Stimulated activated CD8-positive, alpha-beta memory T cell treated with anti-CD3 and anti-CD28 coated beads, Interleukin-2, amount 100 ng/mL, for 1 hour (primary cell): ENCODE measurements at places on chromosomes 2 and 18.

DNA sequence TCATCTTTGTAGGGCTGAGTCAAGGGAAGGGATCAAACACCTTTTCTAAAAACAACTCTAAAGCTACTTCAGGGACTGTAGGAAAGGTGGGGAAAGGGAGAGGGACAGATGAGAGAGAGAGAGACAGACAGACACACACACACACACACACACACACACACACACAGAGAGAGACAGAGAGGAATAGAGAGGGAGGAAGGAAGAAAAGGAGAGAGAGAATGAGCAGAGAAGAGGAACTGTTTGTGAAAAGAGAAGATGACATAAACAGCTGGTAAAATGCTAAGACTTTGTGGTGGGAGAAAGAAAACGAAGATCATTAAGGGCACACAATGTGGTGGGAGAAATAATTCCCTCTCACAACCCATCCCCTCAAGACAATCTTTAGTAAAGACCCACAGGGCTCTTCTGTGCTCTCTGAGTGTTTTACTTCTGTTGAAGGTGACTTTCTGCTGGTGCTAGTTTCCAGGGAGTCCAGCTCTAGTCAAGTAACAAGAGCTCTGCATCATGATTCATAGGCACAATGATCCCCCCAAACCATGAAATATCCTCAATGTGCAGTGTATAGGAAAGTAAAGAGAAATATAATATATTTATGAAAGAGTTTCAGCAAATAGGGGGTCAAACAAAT, 77.2 kb upstream of the STK17B start:
- DNase-seq, result no peak

- no peak for DNase-seq
These were observed 272.6 kb downstream of the ADCYAP1 start for GRCh38 chr18:1177232-1177631.

- no peak for DNase-seq
These were observed 13.5 kb downstream of the ZFP36L2 start for GRCh38 chr2:43212931-43213330.

DNA sequence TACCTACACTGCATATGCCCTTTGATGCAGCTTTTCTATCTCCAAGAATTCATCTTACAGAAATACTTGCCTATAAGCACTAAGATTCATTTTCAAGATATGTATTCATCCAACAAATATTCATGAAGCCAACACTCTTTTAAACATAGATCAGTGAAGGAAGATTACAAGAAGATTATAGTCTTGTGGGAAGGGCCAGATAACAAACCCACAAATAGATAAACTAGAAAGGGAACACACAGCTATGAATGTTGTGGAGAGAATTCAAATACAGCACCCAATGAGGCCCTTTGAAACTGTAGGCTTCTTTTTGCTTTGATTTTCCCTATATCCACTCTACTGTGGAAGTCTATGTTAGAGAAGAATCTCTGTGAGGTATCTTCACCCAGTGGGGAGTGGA, 186.7 kb upstream of the RBMS1 start:
- DNase-seq, result no peak

DNA sequence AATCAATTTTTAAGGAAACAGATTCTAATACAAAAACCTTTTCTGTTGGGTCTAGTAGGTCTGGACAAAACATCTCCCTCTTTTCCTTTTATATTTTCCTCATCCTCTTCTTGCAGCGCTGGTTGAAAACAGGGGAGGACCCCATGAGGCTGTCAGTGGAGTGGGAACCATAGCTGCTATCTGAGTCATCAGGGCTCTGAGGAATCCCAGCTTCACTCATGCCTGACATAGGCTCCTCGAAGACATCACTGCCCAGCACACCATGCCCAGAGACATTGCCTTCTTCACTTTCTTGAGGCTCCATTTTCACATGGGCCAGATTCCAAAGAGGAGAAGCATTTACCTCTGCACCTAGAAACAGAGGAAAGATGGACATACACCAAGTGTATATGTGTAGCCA, 10.0 kb downstream of the SUPT7L start:
- DNase-seq, result no peak

GRCh38 chr2:42708179-42708578, 55.8 kb downstream of the OXER1 start:
- no peak for DNase-seq

DNA sequence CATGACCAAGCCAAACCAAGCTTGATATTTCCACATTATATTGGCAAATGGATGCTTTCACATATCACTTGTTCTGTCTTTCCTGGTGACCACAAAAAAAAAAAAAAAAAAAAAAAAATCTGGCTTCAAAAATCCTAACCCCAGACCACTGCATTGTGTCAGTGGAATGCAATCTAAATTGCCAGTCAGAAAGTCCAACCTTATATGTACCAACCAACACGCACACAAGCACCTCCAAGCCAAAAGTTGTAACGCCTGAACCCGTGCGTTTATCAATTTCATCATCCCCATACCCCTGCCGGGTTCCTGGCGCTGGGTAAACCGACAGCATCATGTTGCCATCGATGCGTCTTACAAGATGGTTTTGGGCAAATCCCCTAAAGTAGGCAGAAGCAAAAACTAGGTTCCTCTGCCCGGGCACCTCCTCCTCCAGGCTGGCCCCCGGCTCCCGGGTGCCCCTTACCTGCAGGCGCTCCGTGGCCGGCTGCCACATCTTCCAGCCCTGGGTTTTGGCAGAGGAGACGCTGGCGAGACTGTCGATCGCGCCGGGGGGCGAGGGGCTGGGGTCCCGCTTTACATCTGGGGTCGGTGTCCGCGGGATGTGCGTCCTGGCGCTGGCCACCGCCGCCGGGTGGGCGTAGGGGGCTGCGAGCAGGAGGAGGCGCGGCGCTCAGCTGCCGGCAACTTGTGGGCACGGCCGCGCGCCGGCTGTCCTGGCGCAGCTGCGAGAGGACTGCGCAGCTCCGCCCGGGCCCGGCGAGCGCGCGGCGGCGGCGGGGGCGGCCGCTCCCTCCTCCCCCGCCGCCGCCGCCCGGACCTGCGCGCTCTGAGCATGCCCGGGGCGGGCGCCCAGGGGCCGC, at the start of gene PID1:
Gene PID1, minus strand, starts transcription at position 737 of the 860 bp plus-strand sequence. Its CDS starts 244 bp downstream, at position 493.
- DNase-seq, result no peak

GRCh38 chr2:216535454-216535995, 36.9 kb downstream of the RPL37A start:
- no peak for DNase-seq

GRCh38 chr18:9764011-9764481, 55.9 kb downstream of the RAB31 start:
- no peak for DNase-seq

GRCh38 chr2:9844036-9844483, 786 bp downstream of the TAF1B start:
- no peak for DNase-seq

DNA sequence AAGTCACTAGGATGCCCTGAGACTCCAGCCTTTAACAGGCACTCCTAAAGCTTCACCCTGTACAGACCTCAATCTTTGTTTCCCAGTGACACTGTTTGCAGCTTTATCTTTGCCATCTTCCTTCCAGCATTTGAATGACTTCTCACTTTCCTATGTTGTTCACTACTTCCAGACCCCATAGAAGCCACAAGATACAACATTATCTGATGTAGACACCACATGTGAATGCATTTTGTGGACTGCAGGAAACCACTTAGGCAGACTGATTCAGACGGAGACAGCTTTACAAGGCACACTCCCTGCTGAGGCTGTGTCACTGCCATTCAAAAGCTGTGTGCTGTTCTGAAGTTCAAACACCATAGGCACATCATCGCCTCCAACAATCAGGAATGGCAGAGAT, 67.3 kb upstream of the SPATS2L start:
- DNase-seq, result no peak

- DNase-seq, result no peak
These were observed 1.1 kb upstream of the EVA1A start for GRCh38 chr2:75561566-75562512.

DNA sequence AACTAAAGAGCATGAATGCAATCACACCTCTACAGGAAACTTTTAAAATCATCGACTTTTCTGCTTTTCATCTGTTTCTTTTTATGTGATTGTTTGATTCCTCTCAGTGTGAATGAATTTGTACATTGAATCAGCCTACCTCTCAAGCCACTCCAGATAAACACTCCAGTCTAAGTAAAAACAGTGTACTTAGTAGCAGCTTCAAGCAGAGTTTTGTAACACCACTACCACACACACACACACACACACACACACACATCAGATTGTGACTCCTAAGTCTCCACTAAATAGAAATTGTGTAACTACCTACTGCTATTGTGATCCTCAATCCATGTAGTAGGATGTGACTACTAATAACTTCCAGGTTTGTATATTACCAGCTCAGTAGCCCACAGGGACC, 65.3 kb upstream of the EPB41L5 start:
- DNase-seq, result no peak

DNA sequence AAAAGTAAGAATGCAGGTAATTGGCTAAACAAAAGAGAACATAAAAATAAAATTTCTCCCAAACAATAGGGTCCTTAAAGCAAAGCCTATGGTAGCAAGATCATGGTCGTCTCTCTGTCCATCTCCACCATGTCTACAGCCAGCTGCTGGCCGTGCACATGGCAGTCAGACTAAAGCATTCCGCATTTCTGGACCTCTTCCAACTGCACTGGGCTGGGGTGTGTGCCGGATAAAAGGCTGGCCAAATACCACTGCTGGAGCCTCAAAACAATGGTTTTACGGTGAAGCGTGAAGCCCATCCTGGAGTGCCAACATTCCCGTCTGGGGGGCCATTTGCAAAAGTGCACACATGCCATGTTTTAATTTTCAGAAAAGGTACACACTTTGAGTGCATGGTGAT, 74.8 kb upstream of the PIEZO2 start:
- no peak for DNase-seq

GRCh38 chr2:74031221-74031620, 46.5 kb downstream of the TET3 start:
- DNase-seq, result no peak

DNA sequence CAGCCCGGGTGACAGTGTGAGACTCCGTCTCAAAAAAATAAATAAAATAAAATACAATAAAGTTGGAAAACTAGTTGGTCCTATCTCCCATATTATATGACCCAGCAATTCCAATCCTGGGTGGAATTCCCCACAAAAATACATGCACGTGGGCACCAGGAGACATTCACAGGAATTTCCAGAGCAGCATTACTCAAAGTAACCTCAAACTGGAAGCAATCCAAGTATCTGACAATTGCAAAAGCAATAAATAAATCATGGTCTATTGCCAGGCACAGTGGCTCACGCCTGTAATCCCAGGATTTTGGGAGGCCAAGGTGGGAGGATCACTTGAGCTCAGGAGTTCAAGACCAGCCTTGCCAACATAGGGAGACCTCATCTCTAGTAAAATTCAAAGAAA, 101.2 kb upstream of the MAP4K4 start:
- no peak for DNase-seq

GRCh38 chr18:25164848-25165811, 186.8 kb downstream of the ZNF521 start:
- DNase-seq, result no peak

GRCh38 chr2:55986001-55986400, 62.4 kb upstream of the EFEMP1 start:
- DNase-seq, result no peak

DNA sequence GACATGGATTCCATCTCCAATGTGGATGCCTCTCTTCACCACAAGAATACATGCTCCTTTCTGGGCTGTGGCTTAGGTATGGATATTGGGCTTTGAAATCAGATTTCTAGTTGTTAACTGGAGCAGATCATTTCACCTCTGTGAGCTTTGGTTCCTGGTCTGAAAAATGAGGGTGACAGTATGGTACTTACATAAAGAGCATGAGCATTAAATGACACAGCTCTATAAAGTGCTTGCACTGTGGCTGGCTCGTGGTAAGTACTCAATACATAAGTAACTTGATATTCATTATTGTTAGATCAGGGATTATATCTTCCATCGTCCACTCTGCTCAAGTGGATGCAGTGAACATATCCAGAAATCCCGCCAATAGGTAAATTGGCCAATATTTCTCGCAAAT, 33.4 kb downstream of the ARHGAP25 start:
- no peak for DNase-seq

- no peak for DNase-seq
These were observed 79.6 kb downstream of the KLF7 start for GRCh38 chr2:207086136-207086535.

- no peak for DNase-seq
These were observed 66.8 kb upstream of the RIOK3 start for GRCh38 chr18:23386317-23386716.

GRCh38 chr2:160916300-160916699, 243.9 kb upstream of the TANK start:
- DNase-seq, result no peak

DNA sequence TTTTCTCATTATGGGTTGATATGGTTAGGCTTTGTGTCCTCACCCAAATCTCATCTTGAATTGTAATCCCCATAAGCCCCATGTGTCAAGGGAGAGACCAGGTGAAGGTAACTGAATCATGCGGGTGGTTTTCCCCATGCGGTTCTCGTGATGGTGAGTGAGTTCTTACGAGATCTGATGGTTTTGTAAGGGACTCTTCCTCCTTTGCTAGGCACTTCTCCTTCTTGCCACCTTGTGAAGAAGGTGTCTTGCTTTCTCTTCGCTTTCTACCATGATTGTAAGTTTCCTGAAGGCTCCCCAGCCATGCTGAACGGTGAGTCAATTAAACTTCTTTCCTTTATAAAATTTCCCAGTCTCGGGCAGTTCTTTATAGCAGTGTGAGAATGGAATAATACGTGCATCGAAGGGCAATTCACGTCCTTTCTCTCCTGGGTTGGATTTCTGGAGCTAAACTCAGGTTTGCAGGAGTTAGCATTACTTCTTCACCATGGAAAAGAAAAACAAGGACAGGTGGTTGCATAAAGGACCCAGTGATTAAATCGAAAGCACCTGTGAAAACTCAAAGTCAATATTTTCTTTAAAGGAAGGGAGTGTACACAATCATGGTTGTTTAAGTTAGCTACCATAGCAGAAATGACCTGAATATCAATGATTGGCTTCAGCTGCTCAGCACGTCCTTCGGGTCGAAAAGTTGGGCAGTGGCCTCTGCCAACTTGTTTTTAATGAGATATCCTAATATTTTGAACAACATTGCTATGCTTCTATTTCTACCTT, 54.1 kb downstream of the CDC42EP3 start:
- no peak for DNase-seq

DNA sequence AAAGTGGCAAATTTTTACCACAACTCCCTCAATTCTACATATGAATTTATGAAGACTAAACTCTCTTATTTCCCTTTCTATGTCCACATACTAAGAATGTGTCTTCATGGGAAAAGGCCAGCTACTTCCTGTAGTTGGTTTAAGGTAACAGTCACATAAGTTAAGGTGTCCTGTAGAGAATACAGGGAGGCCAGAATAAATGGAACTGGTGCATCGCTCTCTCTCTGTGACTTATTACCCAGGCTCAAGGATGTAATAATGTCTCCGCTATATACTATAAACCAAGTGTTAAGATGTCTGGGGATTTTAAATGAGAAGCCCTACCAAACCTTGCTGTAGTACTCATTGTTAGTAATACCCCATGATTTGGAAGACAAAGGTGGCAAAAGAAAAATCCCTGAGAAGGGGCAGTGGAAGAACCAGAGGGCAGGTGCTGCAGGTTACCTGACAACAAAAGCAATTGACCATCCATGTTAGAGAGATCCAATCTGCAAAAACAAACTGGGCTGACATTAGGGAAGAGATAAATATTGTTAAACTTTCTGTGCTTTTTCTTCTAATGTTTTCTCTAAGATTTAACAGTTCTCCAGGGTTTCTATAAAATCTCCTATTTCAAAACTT, 372.8 kb downstream of the TMX3 start:
- no peak for DNase-seq

GRCh38 chr2:159854481-159854880, 56.5 kb upstream of the CD302 start:
- DNase-seq, result no peak
